ENCODE measurements at places on chromosomes 7 and 10. TPM values are rescaled to one million over a fixed set of nuclear protein-coding genes. Genes with fewer than 3 reads are reported as not detected.

The TFEC gene
- 0.91 TPM for total RNA-seq

The WASHC2A gene
- 22.9 TPM for total RNA-seq

The TCF7L2 gene
- 4.6 TPM for total RNA-seq

The VWDE gene
- total RNA-seq, result not detected

The RRP12 gene
- total RNA-seq, result 41.9 TPM

The CTAGE8 gene
- not detected for total RNA-seq

The MMD2 gene
- not detected for total RNA-seq

The ZNF775 gene
- total RNA-seq, result 3.1 TPM

The PTER gene
- 10.4 TPM for total RNA-seq

The SEMA3D gene
- total RNA-seq, result not detected

The NPFFR1 gene
- 0.03 TPM for total RNA-seq

The SNX10 gene
- total RNA-seq, result 1.2 TPM

The C1QL3 gene
- not detected for total RNA-seq

The CCDC7 gene
- total RNA-seq, result 5.8 TPM

The ACSM6 gene
- total RNA-seq, result not detected

The PIP gene
- not detected for total RNA-seq

The RALA gene
- 10.7 TPM for total RNA-seq

The SYCE1 gene
- not detected for total RNA-seq

The ABCF2 gene
- total RNA-seq, result 99.4 TPM

The HSPA12A gene
- 6.0 TPM for total RNA-seq

The FOXL3 gene
- not detected for total RNA-seq

The UBE3C gene
- 78.8 TPM for total RNA-seq

The NPSR1 gene
- total RNA-seq, result not detected

The NODAL gene
- not detected for total RNA-seq

The MRPL43 gene
- 94.5 TPM for total RNA-seq

The PCDH15 gene
- total RNA-seq, result not detected

The FAM149B1 gene
- total RNA-seq, result 5.6 TPM

The CDHR1 gene
- not detected for total RNA-seq

The SCRN1 gene
- 3.8 TPM for total RNA-seq

The MCU gene
- 61.3 TPM for total RNA-seq

The TMEM196 gene
- not detected for total RNA-seq

The POMZP3 gene
- 8.1 TPM for total RNA-seq

The LRRC61 gene
- total RNA-seq, result 6.8 TPM

The KLLN gene
- total RNA-seq, result 0.39 TPM

The PAPOLB gene
- not detected for total RNA-seq

The VSTM2A gene
- not detected for total RNA-seq

The GJD4 gene
- total RNA-seq, result not detected

The HIF1AN gene
- total RNA-seq, result 24.8 TPM

All from gastrocnemius medialis (tissue), 4 donors.